Activated T-cell treated with anti-CD3 and anti-CD28 coated beads, Interleukin-2, amount 50 U/mL, for 72 hours (primary cell): ENCODE measurements at places on chromosomes 2 and 18. TPM values are rescaled to one million over a fixed set of nuclear protein-coding genes. Genes with fewer than 3 reads are reported as not detected.

DNA sequence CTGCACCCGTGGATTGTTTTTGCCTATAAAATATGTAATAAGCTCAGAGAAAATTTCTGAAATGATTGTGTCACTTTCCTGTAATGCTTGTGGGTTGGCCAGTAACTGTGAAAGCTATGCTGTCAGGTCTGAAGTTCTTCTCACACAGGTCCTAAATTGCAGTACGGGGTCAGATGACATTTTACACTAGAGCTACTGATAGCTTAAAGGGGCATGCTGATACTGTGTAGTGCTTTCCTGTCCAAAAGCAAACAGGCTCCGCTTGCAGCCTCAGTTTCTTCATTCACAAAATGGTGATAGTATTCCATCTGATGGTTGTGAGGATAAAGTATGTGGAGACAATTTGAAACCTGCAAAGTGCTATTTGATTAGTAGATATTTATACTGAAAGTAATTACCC, 7.6 kb upstream of the FARSB start:
- H3K36me3 ChIP-seq = no peaks in the 10 kb centered on the region
- DNase-seq = no peak
- H3K4me1 ChIP-seq = no peaks in the 10 kb centered on the region
- no peak overlapping the region for H3K27ac ChIP-seq
- peaks cover 15% of the 10 kb centered on the region for H3K27me3 ChIP-seq
- no peak overlapping the region for H3K4me3 ChIP-seq

DNA sequence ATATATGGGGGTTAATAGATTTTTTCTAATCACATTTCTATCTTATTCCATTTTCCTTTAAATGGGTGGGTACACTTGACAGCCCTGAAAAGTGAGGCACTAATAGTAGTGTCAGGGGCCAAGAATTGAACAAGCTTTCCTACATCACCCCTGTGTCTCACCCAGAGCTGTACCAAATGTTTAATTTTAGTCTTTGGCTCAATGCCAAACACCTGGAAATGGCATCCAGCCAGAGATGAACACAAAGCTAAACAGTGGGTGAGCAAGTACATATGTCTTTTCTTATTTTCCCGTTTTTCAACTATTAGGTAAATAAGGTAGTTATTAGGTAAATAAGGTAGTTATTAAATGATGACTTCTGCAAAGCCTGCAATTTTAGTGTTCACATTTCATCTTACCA, 276.3 kb upstream of the ERBB4 start:
- peaks cover 27% of the 10 kb centered on the region for H3K27me3 ChIP-seq
- H3K36me3 ChIP-seq = no peaks in the 10 kb centered on the region
- no peak for DNase-seq
- no peak overlapping the region for H3K27ac ChIP-seq

DNA sequence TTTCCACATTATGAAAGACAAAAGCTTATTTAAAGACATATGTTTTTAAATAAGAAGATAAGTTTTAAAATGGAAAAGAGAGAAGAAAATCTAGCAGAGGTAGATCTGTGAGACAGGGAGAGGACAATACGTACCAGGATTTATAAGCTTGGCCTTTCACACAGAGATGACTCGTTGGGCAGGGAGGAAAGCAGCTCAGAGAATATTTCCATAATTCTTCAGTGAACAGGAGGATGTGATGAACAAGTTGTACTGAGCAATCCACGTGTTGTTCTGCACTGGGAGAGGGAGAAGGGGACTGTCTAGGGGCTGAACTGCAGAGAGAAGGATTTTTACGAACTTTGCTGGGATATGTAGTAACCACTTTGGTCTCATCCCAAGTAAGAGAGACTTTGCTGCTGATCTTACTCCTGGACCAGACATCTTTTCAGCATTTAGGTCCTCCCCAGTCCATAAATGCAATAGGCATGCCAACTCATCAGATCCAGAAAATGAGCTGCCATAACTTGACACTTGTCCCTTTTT, 162.5 kb upstream of the SETBP1 start:
- no peak overlapping the region for H3K4me3 ChIP-seq
- H3K27me3 ChIP-seq = no peaks in the 10 kb centered on the region
- no peaks in the 10 kb centered on the region for H3K4me1 ChIP-seq

- H3K4me1 ChIP-seq = no peaks in the 10 kb centered on the region
- H3K36me3 ChIP-seq = no peaks in the 10 kb centered on the region
- DNase-seq = no peak
- H3K27me3 ChIP-seq = no peaks in the 10 kb centered on the region
Measured at GRCh38 chr2:174812037-174812436, 47.8 kb upstream of the CHRNA1 start.

- no peaks in the 10 kb centered on the region for H3K4me1 ChIP-seq
- H3K27me3 ChIP-seq = peaks cover 11% of the 10 kb centered on the region
- no peak for DNase-seq
- H3K27ac ChIP-seq = no peak overlapping the region
- no peaks in the 10 kb centered on the region for H3K36me3 ChIP-seq
Measured at GRCh38 chr18:44961288-44961995, 280.8 kb downstream of the SETBP1 start.

- H3K27ac ChIP-seq = no peak overlapping the region
- no peaks in the 10 kb centered on the region for H3K36me3 ChIP-seq
- no peak overlapping the region for H3K4me3 ChIP-seq
- no peaks in the 10 kb centered on the region for H3K4me1 ChIP-seq
- H3K27me3 ChIP-seq = no peaks in the 10 kb centered on the region
Measured at GRCh38 chr2:231293163-231293562, 94.7 kb downstream of the ARMC9 start.

DNA sequence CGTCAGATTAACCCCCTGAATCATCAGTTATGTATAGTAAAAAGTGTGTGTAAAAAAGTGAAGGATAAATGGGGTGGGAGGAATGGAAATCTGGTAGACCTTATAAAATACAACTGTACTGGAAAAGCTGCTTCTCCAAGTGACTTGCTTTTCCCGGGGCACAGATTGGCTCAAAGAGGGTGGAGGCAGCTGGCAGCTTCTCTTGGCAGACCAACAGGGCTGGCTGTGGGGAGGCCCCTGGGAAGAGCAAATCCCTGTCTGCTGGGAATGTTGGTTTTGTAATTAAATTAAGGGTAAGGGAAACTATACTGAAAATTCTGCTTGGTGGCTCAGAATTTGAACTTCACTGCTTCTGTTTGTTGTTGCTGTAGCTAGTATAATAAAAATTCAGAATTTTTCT, 154.2 kb upstream of the DLX2 start:
- no peak overlapping the region for H3K4me3 ChIP-seq
- no peaks in the 10 kb centered on the region for H3K36me3 ChIP-seq

GRCh38 chr18:59621027-59621426, 76.2 kb downstream of the CCBE1 start:
- H3K4me3 ChIP-seq = no peak overlapping the region
- no peak for DNase-seq
- peaks cover 19% of the 10 kb centered on the region for H3K27me3 ChIP-seq
- H3K36me3 ChIP-seq = no peaks in the 10 kb centered on the region
- H3K4me1 ChIP-seq = no peaks in the 10 kb centered on the region
- no peak overlapping the region for H3K27ac ChIP-seq

DNA sequence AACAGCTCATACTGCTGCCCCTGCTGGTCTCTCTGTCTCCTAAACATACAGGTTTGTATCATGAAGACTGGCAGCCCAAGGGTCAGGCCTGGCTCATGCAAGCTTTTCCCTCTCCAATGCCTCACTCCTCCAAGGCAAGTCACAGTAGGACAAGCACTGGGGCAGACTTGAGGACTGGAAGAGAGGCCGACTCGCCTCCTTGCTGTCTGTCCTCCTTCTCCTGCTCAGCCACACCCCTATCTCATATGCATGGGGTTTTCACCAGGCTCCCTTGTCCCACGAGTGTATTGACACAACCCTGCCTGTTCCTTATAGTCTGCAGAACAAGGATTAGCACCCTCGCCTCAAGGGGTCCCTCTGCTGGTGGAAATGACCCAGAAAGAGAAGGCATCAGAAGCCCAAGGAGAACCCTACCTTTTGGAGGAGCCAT, 223.7 kb downstream of the SOX11 start:
- DNase-seq = peak; percentile 25
- H3K27me3 ChIP-seq = no peaks in the 10 kb centered on the region
- H3K27ac ChIP-seq = no peak overlapping the region
- H3K4me1 ChIP-seq = no peaks in the 10 kb centered on the region

- peak overlapping the region; percentile 90 for H3K4me3 ChIP-seq
- H3K27me3 ChIP-seq = no peaks in the 10 kb centered on the region
- H3K27ac ChIP-seq = peak overlapping the region; percentile 94
- no peaks in the 10 kb centered on the region for H3K36me3 ChIP-seq
Measured at GRCh38 chr18:3067165-3067661, 54.3 kb upstream of the LPIN2 start.

GRCh38 chr2:229489016-229489415, 217.9 kb upstream of the PID1 start:
- no peak overlapping the region for H3K27ac ChIP-seq
- no peak for DNase-seq
- H3K4me1 ChIP-seq = no peaks in the 10 kb centered on the region
- no peaks in the 10 kb centered on the region for H3K36me3 ChIP-seq

ANKRD36C gene
- 53.1 TPM for total RNA-seq

GRCh38 chr2:182506606-182507005, 79.8 kb upstream of the PDE1A start:
- no peaks in the 10 kb centered on the region for H3K27me3 ChIP-seq
- H3K27ac ChIP-seq = no peak overlapping the region
- H3K36me3 ChIP-seq = no peaks in the 10 kb centered on the region
- H3K4me1 ChIP-seq = no peaks in the 10 kb centered on the region
- no peak for DNase-seq

DNA sequence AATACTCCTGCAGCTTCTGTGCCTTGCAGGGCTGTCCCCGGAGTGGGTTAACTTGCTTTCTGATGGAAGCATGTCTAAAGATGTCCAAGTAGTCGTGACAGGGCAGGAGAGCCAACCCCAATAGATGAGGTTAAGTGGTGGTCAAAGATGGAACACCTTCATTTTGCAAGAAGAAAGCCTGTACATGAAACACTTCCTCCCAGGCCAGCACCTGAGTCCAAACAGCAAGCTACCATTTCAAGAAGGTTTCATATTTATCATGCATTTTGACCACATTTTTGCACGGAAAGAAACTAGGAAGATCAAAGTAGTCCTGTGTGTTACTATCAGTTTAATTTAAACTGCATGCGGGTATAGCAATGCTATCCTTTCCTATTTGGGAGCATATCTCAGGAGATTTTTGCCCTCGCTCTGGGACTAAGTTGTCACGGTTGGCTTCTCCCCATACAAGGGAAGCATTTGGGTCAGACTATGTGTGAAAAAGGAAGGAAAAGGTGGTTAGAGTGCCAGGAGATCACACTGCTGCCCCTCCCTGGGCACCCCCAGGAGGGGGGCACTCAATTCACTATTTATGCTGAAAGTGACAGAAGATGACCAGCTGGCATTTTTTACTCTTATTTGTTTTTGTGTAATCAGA, 187.6 kb downstream of the ZNF521 start:
- peak overlapping the region; percentile 4 for H3K27ac ChIP-seq
- H3K4me3 ChIP-seq = peak overlapping the region; percentile 66
- DNase-seq = no peak
- H3K27me3 ChIP-seq = peaks cover 7% of the 10 kb centered on the region
- H3K4me1 ChIP-seq = peaks cover 27% of the 10 kb centered on the region

DNA sequence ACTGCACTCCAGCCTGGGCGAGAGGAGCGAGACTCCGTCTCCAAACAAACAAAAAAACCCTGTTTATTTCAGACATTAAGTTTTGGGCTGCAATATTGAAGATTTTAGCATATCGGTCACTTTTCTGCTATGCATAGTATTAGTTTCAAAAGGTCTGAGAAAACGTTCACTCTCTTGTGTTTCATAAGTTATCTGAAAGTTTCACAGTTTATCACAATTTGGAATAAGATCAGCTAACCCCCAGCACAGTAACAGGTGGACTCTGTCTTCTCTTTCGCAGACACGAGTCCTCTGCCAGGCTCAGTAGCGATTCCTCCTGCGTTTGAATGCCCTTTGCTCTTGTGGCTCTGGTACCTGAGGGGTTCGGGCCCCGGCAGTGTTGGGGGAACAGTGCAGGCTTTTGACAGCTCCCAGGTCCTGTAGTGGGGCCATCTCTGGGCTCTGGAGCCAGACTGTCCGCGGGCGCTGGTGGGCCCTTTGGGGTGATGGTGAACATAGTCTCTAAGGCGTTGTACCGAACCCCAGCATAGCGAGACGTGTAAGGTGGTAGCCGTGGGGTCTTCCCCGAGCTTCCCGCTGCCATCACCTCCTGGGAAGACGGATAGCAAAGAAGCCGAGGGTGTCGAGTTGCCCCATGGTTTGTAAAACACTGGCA, 20.4 kb downstream of the NFATC1 start:
- H3K36me3 ChIP-seq = peaks cover 18% of the 10 kb centered on the region
- no peak for DNase-seq
- H3K4me1 ChIP-seq = peaks cover 17% of the 10 kb centered on the region
- H3K27ac ChIP-seq = no peak overlapping the region
- H3K27me3 ChIP-seq = no peaks in the 10 kb centered on the region

ST6GAL2 gene
- not detected for total RNA-seq

DNA sequence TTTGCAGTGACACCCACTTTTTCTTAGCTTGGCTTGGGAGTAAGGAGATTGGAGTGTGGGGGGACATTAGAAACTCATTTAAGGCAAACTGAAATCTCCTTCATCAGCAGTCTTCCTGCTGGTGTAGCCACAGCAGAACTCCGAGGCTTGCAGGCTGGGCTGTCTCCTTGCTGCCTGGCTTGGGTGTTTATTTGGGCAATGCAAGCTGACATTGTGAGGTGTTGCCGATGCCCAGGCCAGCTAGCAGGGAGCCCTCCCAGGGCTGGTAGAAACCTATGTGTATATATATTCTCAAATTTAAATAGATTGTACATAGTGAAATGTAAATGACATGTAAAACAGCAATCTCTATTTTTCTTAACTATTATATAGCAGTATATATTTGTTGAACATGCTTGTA, 11.8 kb downstream of the GDF7 start:
- no peak for DNase-seq
- no peaks in the 10 kb centered on the region for H3K4me1 ChIP-seq
- H3K27me3 ChIP-seq = peaks cover 5% of the 10 kb centered on the region
- no peak overlapping the region for H3K27ac ChIP-seq
- H3K4me3 ChIP-seq = no peak overlapping the region

DNA sequence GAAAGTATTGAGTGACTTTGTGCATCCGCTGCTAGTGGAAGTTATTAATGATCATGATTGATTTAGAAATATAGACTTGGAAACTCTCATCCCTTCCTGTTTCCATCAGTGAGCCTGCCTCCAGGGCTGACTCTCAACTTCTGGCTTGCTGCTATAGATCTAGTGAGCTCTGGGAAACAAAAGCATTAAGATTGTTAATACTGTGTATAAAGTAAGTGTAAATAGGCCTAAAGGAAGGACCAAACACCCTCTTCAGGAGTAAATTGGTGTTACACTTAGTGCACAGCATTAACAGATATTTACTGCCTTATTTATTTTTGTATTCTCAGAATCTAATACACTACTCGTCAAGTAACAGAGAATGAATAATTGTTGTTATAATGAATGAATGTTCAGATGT, 285.6 kb downstream of the THSD7B start:
- H3K27me3 ChIP-seq = no peaks in the 10 kb centered on the region
- H3K36me3 ChIP-seq = no peaks in the 10 kb centered on the region
- no peak for DNase-seq
- no peaks in the 10 kb centered on the region for H3K4me1 ChIP-seq
- H3K4me3 ChIP-seq = no peak overlapping the region
